GM19239 (cell line): ENCODE measurements at places on chromosomes 4 and X.

DNA sequence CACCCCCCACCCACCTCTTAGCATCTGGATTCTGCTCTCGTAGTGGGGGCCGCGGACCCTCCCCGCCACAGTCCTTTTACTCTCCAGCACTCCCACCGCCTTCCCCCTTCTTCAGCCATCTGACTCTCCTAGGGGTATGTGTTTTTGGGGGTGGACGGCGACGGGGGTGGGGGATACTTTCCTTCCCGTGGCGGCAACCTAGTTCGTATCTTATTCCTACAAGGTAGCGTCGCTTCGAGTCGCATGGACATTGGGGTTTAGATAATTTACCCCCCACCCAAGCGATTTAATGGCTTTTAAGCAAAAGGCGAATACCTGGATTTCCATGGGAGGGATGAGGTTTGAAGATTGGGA, 1.3 kb upstream of the BCORL1 start:
- DNase-seq: no peak

DNA sequence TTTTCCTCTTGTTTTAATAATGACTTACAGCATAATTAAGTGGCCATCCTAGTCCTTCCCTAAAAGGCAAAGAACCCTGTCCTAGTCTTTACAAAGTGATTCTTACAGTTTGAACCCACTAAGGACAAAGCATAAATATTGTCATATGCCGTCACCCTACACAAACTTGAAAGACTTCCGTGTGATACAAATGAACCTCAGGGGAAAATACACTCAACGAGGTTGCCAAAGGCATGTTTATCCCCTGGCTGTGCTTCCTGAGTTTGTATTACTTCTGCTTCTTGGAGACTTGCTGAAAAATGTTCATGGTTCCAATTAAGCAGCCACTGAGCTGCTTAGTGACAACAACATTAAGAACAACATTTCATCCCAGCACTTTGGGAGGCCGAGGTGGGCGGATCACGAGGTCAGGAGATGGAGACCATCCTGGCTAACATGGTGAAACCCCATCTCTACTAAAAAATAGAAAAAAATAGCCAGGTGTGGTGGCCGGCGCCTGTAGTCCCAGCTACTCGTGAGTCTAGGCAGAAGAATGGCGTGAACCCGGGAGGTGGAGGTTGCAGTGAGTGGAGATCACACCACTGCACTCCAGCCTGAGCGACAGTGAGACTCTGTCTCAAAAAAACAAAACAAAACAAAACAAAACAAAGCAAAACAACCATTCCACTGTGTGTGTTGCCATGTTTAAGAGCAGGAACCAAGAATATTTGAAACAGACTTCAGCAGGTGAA, 16.2 kb downstream of the RASSF6 start:
- no peak for DNase-seq

DNA sequence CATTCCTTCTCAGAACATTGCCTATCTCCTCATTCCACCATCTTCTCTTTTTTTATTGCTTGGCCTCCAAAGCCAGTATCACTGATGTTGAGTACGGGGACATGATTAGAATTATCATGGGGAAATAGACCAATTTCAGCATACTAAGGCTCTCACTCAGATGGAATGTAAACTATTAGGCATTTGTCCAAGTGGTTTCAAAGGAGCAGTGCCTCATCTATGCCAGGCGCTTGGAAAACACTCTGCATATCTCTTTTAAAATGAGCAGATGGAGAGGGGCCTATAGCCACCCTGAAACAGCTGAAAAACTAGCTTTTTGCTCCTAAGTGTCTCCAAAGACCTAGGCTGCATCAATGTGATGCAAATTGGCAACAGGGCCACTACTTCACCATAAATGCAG, 150.8 kb upstream of the DIPK2B start:
- DNase-seq: no peak

DNA sequence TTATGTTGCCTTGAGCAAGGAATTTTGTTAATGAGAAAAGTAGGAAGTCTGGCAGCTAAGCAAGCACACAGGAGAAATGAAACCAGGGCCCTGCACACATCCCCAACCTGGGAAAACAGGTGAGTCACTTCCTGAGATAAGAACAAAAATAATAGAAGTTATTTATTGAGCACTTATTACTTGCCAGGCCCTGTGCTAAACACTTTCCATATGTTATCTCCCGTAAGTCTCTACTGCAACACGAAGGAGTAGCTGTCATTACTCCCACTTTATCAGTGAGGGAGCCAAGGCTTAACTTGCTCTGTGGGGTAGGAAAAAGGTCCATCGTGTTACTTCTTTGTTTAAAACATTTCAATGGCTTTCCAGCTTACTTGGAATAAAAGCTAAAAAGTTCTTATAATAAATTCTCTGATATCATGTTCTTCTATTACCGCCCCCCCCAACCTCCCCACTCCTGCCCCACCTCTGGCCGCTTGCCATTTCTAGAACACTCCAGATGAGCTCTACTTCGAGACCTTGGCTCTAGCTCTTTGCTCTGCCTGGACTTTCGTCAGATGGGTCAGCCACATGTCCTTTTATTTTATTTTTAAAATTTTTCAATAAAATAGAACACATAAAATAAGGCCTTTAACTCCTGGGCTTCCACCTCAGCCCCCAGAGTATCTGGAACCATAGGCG, 36.3 kb upstream of the PLAC8 start:
- no peak for DNase-seq

- DNase-seq: no peak
Observed at GRCh38 chr4:134215620-134216344, 14.2 kb upstream of the PABPC4L start.

- no peak for DNase-seq
Observed at GRCh38 chr4:139768366-139768765, 102.7 kb downstream of the MGST2 start.

GRCh38 chrX:34903316-34903715, 39.3 kb upstream of the FAM47B start:
- DNase-seq: no peak

DNA sequence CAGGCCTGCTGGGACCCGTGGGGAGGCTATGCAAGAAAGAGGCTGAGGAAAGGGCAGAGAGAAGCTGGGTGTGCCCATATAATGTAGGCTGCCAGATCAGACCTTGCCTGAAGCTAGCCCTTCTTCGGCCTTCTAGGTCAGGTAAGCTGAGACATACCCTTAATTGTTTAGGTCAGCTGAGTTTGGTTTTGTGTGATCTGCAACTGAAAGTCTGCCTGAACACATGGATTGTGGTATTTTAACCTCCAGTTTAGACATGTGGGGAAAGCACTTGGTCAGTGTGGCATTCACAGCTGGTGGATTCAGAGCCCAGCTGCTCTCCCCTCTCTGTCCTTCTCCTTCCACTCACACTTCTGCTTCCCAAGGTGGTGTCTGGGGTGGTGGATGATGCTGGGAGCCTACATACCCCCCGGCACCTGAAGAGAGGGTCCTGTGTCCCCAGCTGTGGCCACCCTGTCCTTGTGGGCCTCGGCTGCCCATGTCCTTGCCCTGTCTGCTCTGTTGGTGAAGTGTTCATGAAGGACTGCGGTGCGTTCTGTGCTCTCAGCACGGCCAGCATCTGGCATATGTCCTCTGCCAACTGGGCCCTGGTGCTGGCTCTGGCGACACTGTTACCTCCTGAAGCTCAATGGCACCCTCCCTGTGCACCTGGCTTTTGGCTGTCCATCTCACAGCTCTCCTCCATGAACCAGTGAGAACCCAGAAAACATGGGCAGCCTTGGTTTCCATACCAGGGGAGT, 82.1 kb downstream of the NAT8L start:
- no peak for DNase-seq

- DNase-seq: no peak
Observed at GRCh38 chr4:153215921-153216320, 11.7 kb downstream of the TRIM2 start.

GRCh38 chr4:37981844-37982720, 21.9 kb downstream of the PTTG2 start:
- no peak for DNase-seq

- DNase-seq: no peak
Observed at GRCh38 chr4:82499738-82500434, 61.9 kb downstream of the TMEM150C start.

DNA sequence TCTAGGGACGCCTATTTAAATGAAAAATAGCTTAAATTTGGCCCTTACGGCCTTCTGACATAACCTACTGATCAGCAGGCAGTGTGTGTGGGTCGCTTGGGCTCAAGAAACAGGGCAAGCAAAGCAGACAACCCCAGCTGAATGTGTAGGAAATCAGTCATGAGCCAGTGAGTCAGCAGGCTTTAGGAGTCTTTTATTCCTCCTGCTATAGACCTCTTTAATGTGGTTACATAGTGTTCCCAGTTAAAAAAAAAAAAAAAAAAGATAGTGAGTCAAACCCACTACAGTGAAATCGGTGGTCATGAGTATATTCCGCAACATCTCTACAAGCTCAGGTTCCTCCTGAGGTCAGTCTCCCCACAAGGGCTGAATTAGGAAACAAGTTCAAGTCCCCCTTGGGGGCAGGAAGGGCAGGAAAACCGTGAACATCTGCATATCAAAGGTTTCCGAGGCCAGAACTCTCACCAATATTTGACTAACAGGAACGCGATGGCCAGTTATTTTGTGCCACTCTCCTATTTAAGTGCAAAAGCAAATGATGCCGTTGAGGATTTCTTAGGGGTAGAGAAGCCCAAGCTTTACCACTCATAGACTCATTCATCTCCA, 32.7 kb downstream of the ACSL1 start:
- no peak for DNase-seq

GRCh38 chr4:128649161-128649560, 160.3 kb upstream of the JADE1 start:
- no peak for DNase-seq

- DNase-seq: no peak
Observed at GRCh38 chrX:132689612-132690563, 201.1 kb upstream of the MBNL3 start.

DNA sequence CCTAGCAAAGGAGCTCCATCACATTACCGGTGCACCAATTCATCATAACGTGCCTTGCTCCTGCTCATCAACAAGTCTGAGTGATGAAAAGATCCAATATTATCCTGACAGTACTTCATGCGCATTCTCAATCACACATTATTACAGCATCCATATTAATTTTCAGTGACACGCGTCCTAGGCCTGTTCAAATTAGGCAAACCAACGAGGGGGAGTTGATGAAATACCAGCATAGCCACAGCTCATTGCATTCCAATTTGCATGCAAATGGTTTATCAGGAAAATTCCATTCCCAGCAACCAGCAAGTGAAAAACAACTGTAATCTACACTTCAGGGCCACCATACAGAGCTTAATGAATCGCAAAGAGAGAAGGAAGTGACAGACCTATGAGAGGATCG, 236.9 kb downstream of the DCLK2 start:
- DNase-seq: no peak

DNA sequence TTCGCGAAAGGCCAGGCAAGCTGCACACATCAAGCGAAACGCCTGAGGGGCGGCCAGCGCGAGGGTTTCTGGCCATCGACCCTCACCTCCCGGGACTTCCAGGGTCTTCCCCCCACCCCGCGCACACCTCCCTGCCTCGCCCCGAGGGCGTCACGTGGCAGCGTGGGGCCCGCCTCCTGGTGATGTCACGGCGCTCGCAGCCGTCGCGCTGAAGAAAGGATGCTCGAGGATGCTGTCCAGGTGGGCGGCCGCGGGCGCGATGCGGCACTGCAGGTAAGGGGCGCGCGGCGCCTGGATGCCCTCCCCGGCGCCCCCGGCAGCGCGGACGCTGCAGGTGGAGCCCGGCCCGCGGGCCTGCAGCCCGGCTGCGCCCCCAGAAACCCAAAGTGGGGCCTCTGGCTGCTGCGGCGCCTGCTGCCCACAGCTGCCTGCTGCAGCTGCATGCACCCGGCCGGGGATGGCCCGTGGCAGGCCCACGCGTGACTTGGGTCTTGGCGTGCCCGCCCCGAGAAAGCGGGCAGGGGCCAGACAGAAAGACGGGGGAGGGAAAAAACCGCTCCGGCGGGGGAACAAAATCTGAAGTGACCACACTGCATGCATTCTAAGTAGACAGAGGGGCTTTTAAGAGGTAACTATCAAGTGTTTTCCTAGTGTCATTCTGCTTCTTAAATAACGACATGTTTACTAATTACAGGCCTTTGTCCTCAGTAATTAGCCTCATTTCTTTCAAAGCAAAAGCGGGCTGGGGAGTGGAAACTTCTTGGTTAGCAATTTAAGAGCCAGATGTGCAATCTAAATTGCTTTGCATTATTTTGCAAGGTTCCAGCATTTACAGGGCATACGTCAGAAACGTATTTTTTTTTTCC, 1.7 kb downstream of the CLCN4 start:
- DNase-seq: no peak

DNA sequence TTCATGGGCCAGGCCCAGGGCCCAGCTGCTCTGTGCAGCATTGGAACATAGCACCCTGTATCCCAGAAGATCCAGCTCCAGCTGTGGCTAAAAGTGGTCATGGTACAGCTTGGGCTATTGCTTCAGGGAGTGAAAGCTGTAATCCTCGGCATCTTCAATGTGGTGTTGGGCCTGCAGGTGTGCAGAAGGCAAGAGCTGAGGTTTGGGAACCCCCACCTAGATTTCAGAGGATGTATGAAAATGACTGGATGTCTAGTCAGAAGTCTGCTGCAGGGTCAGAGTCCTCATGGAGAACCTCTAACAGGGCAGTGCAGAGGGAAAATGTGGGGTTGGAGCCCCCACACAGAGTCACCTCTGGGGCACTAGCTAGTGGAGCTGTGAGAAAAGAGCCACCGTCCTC, 341.7 kb downstream of the PPP3CA start:
- DNase-seq: no peak
